Uterus (tissue), 4 donors: ENCODE measurements at places on chromosomes 2 and 18.

DNA sequence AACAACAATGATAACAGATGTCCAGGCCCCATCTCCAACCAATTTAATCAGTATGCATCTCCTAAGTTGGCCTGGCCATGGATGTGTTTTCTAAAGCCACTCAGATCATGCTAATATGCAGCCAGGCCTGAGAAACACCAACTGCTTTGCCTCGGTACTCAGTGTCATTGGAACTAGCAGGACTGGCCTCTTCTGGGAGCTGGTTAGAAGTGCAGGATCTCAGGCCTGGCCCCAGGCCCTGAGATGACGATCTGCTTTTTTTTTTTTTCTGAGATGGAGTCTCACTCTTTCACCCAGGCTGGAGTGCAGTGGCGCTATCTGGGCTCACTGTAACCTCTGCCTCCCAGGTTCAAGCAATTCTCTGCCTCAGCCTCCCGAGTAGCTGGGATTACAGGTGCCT, 69.1 kb downstream of the IRS1 start:
- DNase-seq = no peak

DNA sequence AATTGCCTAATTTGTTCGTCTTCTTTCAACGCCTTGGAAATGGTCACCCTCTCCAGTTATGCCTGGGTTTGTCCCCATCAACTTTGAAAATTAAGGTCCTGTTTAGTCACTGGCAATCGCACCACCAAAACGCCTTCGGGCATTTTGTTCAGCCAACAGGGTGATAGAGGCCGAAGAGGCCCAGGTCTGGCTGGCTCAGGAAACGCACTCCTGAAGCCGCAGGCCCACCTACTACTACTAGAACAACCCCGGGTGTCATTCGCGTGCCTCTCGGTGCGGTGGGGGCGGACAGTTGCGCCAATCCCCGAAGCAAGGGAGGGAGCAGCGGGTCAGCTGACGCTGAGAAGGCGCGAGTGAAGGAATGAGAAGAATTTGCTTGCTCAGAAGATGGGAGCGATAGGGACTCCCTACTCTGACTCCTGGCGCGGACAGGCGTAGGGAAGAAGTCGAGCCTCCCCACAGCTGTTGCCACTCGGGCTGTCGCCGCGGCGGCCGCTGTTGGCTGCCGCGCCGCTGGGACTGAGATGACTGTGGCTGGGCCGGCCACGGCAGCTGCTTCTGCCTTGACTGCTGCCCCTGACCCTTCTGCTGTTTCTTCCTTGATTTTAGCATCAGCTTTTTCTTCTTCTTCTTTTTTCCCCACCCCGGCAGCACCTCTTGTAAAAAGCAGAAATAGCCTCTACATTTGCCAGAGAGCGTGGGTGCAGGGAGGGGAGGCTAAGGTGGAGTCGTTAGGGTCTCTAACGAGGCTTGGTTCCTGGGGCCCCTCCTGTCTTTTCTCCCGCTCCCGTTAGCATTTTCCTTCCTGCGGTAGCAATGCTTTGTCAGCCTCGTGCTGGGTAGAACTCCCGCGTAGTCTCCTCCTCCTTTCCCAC, 387.6 kb downstream of the FIGN start:
- DNase-seq = peak; percentile 57

- peak; percentile 70 for DNase-seq
Observed at GRCh38 chr2:206800506-206801417, 35.4 kb downstream of the FASTKD2 start.

DNA sequence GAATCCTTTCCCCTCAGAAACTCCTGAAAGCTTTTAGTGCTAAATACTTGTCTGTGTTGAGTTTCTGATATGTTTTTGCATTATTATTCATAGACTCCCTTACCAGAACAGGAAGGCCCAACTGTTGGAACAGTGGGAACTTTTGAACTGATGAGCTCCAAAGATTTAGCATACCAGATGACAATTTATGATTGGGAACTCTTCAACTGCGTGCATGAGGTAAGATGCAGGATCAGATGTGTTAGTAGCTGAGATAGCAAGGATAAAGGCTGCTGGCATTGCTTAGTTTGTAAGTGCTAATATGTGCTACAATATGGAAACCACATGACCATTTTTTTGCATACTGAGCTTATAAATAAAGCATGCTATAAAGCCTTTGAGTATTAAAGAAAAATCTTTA, 49.2 kb upstream of the MAP3K20 start:
- no peak for DNase-seq

- DNase-seq = no peak
Observed at GRCh38 chr2:200189964-200190363, 116.5 kb upstream of the SPATS2L start.

- DNase-seq = no peak
Observed at GRCh38 chr2:212384027-212384426, 154.6 kb downstream of the ERBB4 start.

DNA sequence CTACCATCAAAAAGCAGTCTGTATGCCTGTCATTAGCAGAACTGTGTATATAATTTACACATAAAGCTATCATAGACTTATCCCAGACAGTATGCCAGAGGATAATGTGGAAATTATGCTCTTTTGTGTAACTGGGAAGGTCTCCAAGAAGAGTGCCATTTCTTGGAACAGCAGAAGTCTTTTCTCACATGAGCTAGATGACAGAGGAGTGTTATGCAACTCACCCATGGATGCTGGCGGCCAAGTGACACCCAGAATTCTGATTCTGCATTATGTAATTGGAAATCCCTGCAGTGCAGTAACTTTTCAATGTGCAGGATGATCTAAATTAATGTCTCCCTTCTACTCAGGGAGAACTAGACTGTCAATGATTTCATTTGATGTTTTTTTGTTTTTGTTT, 160.0 kb downstream of the UBE2E3 start:
- no peak for DNase-seq

DNA sequence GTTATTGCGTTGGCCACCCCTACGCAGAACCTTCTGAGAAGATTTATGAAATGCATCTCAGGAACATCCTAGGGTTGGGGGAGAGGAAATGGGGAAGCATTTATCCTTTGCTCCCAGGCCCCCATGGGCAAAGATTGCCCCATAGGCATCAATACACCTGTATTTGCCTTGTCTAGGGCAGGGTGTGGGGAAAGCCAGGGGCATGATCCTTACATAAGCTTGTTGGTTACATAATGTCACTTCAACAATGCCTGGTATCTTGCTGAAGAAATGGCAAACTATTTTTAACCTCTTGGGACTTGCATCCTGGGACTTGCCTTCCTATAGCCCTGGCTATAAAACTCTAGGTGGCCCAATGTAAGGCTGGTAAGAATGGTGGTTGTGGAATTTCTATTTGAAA, 53.9 kb upstream of the SPRED2 start:
- DNase-seq = no peak

DNA sequence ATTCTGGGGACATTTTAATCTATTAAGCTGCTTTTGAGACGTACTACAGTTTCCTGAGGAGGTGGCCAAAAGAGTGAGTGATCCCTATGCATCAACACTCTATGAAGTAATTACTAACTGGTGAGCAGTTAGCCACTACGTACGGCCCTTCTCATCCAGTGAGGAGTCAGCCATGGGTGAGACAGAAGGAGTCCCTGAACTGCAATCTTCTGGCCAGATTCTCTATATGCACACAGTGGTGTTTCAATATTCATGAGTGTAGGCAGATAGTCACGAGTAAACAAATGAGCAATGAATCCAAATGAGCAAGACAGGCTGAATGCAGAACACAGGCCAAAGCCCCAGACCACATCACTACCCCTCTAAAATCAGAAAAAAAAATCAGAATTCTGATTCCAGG, 29.8 kb upstream of the TMEM214 start:
- no peak for DNase-seq

GRCh38 chr2:207632575-207633493, 7.6 kb upstream of the METTL21A start:
- DNase-seq = no peak

GRCh38 chr2:222709191-222709891, 37.9 kb downstream of the MOGAT1 start:
- peak; percentile 22 for DNase-seq

DNA sequence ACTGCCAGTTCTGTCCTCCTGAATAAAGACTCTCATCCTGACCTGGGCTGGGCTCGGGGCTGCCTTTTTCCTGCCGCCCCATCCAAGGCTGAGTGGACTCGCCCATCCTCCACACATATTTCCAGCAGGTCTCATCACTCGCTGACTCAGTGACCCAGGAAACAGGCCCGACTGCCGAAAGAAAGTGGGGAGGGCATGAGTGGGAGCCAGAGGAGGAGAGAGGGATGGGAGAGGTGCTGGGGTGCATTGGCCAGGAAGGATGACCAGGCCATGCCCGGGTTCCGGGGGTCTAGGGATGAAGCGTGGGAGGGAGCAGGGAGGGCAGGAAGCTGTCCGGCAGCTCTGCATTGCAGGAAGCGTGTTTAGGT, 66.7 kb downstream of the TWIST2 start:
- no peak for DNase-seq

GRCh38 chr2:26314243-26314642, 31.7 kb upstream of the SELENOI start:
- DNase-seq = no peak

GRCh38 chr18:55351980-55352714, 235.8 kb downstream of the TCF4 start:
- DNase-seq = no peak

DNA sequence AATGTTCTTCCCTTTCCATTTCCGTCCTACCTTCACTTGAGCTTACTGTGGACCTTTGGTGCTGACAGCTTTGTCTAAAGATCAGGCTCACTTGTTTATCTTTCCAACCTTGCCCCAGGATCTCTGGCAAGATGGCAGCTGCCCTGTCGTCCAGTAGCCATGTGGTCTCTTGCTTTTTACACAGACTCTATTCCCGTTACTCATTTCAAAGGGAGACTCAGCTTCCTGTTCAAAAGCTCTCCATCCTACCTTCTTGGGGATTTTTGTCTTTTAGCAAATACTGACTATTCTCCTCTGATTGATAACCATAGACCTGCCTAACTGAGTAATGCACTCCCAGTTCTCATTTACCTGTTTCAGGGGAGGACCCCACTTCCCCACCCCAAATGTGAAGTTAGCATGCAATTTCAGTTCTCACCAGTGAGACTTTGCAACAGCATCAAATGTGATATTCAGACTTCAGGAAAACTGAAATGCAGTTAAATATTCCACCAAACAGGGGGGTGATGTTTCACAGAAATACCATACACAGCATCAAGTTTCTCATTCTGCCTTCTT, 184.4 kb downstream of the MYO3B start:
- no peak for DNase-seq

DNA sequence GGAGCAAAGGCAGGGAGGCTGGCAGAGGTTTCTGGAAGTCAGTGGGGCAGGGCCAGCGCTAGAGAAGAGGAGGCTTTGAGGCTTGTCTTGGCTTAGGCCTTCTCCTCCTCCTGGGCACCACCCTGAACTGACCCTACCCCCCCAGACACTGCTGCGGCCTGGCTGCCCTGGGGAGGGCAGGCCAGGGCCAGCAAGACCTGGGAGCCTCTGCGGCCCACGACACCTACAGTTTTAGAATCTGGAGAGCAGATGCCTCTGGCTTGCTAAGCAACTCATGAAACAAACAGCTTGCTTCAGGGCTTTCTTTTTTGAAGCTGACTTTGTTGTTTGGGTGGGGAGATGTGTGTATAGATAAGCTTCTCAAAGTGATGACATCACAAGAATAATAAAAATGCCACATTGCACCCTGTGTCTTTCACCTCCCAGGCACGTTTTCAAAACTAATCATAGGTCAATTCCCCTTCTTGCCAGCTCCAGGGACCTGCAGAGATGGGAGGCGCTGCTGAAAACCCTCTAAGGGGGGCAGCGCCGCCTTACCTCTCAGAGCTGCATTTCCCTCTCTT, 46.2 kb upstream of the SMAD7 start:
- DNase-seq = no peak

DNA sequence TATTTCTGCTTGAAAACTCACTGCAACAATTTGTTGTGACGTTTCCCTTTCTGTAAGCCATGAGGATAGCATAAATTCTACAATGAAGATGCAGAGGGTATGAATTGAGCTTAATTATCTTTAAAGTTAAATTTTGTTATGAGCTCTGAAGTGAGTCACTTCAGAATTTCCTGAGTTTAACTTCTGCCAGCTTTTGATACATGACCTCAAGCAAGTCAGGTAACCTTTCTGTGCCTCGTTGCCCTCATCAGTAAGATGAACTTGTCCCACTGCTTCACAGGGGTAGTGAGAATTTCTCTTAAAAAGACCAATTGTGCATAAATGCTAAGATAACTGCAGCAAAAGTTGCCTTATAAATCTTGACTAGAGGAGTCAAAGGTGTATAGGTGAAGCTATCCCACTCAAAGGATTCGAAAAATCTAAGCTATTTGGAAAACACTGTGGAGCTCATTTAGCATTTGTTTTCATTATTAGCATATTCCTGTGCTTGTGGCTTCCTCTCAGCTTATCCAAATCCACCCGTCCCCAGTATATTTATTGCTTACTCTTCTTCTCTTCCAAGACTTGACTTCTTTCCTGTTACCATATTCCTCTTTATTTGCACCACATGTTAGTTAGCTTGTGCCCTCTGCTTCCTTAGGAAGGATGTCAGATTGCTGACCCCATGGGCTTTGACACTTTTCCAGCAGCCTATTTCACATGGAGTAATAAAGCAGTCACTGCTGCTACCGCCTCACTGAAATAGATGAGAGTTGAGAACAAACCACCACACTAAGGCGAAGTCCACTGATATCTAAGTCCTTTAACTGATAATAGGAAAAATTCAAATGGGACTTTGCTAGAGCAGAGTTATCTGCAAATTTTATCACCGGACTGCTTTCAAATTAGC, 428.6 kb downstream of the ERBB4 start:
- DNase-seq = no peak

GRCh38 chr2:225072444-225072843, 30.2 kb upstream of the DOCK10 start:
- no peak for DNase-seq
